ENCODE measurements at places on chromosomes 1 and 21. TPM values are rescaled to one million over a fixed set of nuclear protein-coding genes. Genes with fewer than 3 reads are reported as not detected.

DNA sequence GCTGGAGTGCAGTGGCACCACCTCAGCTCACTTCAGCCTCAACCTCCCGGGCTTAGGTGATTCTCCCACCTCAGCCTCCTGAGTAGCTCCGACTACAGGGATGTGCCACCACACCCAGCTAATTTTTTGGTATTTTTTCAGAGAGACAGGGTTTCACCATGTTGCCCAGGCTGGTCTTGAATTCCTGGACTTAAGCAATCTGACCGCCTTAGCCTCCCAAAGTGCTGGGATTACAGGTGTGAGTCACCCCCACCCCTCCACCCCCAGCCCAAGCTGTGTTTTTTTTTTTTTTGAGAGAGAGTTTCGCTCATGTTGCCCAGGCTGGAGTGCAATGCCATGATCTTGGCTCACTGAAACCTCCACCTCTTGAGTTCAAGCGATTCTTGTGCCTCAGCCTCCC, 75.4 kb downstream of the NKAIN1 start:
- ATAC-seq = no peak

GRCh38 chr1:106995970-106996369, 60.5 kb upstream of the PRMT6 start:
- ATAC-seq = no peak

DNA sequence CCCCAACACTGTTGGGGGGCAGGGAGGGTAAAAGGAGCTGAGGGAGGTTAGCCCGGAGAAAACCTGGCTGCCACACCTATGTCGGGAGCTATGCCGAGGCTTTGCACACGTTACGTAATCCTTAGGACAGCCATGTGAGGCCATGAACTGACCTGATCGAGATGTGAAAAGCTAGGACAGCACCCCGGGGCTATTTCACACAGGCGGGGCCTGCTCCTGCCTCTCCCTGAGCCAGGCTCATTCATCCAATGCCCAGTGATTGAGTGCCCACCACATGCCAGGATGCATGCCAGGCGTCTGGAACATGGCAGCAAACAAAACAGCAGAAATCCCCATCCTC, 30.2 kb downstream of the LDLRAP1 start:
- peak; percentile 14 for ATAC-seq

Gene C1orf53
- total RNA-seq = 2.6 TPM

- ATAC-seq = no peak
These were observed 4.4 kb upstream of the HMGN1 start for GRCh38 chr21:39353295-39353694.

Gene NMNAT2
- total RNA-seq = 0.04 TPM

Gene AK5
- total RNA-seq = not detected

Gene PAFAH2
- total RNA-seq = 9.0 TPM

Gene MPZ
- 1.4 TPM for total RNA-seq

Gene FCGR1A
- 0.40 TPM for total RNA-seq

DNA sequence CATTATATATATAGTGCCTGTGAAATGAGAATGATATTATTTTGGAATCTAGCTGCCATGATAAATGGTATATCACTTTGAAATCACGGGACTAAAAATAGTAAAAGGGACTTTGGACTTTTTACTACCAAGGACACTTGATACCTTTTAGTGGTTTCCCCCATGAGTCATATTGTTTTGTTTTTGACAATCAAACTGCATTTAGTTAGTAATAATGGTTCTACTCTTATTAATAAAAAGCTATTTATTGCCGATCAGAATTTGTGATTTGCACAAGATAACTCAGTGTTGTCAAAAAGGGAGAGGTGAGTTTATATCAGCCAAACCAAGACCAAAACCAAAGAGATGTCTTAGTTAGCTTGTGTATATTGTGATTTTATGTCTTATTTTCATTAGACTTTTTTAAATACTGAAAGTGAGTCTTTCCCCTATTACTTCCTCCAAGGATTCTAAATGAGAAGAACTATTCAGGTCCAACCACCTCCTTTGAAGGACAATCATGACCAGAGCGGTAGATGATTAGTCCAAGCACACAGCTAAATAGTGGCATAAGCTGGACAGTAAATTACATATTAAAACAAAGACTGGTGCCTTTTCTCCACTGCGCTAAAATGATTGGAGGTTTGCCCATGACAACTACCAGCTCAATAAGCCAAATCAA, 281.7 kb upstream of the ESRRG start:
- no peak for ATAC-seq

GRCh38 chr1:230153641-230154296, 86.7 kb downstream of the GALNT2 start:
- no peak for ATAC-seq

DNA sequence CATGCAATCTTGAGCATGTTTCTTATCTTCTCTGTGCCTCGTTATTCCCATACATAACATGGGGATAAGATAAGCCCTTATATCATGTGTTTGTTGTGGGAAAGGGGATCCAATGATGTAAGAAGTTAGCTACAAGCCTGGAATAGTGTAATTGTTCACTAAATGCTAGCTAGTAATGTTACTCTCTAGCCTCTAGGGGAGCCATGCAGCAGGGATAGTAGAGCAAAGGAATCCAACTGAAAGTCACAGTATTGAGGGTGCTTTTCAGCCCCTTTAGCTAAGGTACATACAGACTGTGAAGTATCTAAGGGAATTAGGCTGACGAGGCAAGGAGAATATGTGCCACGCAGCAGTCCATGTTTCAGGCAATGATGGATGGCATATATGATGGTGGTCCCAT, 46.9 kb downstream of the IL23R start:
- ATAC-seq = peak; percentile 49

Gene AGL
- total RNA-seq = 17.4 TPM

Gene CFHR4
- not detected for total RNA-seq

Gene DNAH14
- 5.9 TPM for total RNA-seq

- ATAC-seq = no peak
These were observed 21.9 kb downstream of the UBASH3A start for GRCh38 chr21:42425591-42425990.

Gene C21orf58
- 4.7 TPM for total RNA-seq

Gene OTUD3
- total RNA-seq = 4.2 TPM

Measured in esophagus mucosa (tissue), 1 donor.